Hippocampal formation (tissue), 2 donors: ENCODE measurements at places on chromosomes 1 and 21.

DNA sequence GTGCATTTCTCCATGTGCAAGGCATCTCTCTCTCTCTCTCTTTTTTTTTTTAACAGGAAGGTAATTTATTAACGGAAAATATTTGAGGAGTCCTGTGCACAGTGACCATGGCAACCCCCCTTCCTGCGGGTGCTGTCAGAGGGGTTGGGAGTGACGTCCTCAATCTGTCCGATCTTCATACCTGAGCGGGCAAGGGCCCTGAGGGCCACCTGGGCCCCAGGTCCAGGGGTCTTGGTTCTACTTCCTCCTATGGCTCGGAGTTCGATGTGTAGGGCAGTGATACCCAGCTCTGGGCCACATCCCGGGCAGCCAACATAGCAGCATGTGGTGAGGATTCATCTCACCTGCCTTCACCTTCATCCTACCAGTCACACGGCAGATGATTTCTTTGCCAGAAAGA lies 11.0 kb downstream of the MAPKAPK2 start:
- no peak for DNase-seq

- no peak for DNase-seq
These were observed 39.5 kb upstream of the CR2 start for GRCh38 chr1:207414606-207415108.

- peak; percentile 6 for DNase-seq
These were observed 77.7 kb downstream of the SLC16A1 start for GRCh38 chr1:112878321-112878720.

DNA sequence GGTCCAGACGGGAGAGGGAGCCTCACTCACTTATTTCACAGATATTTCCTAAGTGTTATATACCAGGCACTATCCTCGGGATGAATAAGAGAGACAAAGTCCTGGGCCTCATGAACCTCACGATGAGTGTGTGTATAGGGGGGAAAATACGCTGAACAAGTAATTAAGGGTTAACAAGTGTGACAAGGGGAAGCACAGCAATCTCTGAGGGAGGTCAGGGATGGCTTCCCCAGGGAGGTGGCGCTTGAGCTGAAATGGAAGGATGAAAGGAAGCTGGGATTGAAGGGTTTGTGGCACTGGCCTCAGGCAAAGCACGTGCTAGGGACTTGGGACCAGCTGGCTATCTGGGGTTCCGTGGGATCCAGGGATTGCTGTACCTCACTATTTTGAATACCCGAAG lies 46.4 kb upstream of the SYNC start:
- DNase-seq, result no peak

GRCh38 chr1:107491582-107491981 lies 350.7 kb downstream of the NTNG1 start:
- no peak for DNase-seq

DNA sequence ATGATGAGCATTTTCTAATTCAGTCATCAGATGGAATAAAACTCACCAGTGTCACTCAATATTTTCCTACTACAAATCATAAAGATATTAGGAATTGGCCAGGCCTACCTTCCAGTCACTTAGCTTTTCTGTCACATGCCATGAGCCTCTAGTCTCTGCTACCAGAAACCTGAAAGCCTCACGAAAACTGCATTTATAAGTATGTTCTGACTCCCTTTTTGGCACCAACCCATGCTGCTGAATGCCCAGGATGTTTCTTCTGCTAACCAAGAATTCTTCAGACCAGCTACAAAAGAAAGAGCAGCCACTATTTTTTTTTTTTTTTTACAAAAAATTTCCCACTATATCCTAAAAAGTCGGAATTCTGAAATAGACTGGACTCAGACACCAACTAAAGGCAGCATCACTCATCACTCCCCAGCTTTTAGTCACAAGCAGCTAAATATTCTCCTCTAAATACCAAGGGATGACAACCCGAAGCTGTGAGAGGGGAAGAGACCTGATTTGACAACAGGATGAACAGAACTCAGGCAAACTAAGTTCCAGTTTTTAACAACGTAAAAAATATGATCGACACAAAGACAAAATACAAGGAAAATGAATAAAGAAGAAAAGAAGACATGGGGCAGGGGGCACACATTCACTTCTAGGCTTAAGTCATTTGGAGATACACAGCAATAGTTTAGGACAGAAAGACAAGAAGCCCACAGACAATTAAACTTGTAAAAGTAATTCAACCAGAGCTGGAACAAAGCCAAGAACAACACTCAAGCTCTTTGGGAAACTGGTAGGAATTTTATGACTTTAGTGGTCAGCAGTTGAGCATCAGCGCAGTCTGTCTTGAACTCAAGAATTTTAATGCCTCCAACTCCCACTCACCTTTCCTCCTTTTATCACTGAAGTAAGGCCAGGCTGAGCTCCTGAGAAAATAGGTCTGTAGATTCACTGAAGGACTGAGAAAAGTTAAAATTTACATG lies 1.7 kb downstream of the DCAF8 start:
- no peak for DNase-seq

DNA sequence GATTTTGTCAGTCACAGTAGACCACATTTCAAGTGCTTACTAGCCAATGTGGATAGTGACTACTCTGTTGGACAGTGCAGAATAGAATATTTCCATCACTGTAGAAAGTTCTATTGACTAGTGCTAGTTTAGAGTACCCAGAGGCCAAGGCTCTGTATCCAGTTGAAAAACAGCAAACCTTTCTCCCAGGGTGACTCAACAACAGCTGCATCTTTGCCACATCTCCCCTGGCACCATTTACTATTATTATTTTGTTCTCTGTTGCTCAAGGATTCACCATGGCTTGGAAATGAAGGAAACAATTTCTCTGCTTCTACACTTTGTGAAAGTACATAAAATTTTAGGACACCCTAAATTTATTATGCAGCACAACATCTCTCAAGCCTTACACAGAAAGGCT lies 85.3 kb upstream of the WDR26 start:
- DNase-seq, result no peak

GRCh38 chr21:36709030-36709867 lies 10.3 kb downstream of the SIM2 start:
- DNase-seq, result no peak

DNA sequence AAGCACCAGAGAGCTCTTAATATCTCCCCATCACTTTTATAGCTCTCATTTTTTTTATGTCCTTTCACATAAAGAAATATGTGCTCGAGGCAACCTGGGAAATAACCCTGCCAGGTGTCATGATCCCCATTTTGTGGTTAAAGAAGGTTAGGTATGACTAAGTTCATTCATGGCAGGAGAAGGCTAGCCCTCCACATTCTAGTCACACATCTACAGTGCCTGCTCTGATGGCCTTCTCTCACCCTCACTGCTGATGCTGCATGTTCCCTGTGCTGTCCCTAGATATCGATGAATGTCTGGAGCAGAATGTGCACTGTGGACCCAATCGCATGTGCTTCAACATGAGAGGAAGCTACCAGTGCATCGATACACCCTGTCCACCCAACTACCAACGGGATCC lies 187.5 kb downstream of the TPR start:
- no peak for DNase-seq

DNA sequence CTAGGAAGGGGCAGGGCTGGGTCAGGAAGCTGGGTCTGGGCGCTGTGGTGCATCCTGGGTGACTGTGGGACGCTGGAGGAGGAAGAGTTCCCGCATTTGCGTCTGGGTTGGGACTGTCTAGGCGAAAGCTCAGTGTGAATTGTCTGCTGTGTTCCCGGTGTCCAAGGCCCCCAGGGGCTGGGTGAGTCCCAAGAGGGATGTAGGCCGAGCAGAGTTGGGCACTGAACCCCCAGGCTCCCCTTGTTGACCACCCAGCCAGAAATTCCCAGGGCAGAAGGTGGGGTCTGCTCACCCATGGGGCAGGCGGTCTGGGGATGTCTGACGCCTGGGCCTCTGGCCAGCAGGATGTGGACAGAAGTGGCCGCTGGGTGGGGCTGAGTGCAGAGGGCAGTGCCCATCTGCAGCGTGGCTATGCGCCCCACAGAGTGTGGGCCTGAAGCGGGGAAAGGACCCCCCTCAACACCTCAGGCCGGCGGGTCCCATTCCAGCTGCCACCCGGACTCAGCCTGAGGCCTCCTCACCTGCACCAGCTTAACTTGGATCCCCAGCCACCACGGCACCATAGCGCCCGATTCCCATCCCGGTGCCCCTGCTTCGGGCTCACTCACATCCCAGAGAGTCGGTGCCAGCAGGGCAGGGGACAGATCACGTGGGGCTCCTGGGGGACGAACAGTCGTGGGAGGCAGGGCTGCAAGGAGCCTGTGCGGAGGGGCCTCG lies 37.0 kb upstream of the POFUT2 start:
- DNase-seq, result no peak

DNA sequence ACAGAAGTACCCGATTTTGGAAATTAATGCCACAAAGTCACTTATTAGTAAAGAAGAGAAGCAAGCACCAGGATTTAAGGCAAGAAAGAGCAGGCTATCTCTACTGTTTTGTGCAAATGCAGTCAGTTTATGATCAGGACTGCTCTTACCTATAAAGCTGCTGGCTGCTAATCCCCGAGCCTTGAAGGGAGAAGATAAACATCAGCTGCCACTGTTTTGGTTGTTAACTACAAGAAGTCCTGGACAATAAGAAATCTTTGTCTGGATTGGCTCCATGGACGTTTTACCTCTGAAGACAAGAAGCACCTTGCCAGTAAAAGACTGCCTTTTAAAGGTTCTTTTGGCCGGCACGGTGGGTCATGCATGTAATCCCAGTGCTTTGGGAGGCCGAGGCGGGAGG lies 21.4 kb downstream of the FRRS1 start:
- DNase-seq, result no peak

- DNase-seq, result no peak
These were observed 92.4 kb downstream of the ADAMTS1 start for GRCh38 chr21:26752849-26753248.
